Stromal cell of bone marrow (primary cell): ENCODE measurements at places on chromosomes 5 and 9.
A peak's percentile ranks its signal among the peaks of the same experiment; 100 is the strongest.

GRCh38 chr5:81786496-81786895 lies 35.6 kb upstream of the SSBP2 start:
- no peak for DNase-seq

- peak; percentile 28 for DNase-seq
Observed at GRCh38 chr9:84271531-84271900, 69.0 kb downstream of the SLC28A3 start.

GRCh38 chr9:130696139-130696650 lies 2.6 kb downstream of the EXOSC2 start:
- no peak for DNase-seq

DNA sequence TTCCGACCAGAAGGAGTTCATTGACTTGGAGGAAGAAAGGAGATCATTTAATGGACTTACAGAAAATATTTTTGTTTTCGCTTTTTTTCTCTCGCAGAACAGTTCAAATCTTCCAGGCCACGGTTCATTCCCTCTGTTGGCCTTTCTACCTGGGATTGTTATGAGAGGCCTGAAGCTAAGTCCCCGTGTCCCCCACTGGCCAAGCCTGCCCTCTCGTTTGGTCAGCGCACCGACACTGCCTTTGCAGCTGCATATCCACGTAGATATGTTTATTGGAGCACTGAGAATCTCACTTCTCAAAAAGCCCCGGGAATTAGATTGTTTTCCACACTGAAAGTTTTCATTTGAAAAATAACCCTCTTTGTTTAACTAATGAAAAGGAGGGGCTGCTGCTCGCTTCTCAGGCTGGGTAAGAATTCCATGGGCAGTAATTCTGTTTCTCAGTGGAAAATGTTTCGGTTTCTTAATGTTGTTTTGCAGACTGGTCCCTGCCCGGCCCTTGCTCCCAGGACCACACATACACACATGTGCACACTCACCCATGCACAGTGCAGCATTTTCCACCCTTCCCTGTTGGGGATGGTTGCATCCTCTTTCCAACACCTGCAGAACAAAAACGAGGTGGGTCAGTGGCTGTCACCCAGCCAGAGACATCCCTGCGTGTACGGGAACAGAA lies 655.7 kb downstream of the BNC2 start:
- DNase-seq, result no peak

GRCh38 chr5:113319256-113320053 lies 115.3 kb downstream of the TSSK1B start:
- DNase-seq, result no peak

- no peak for DNase-seq
Observed at GRCh38 chr5:148177207-148177606, 8.9 kb downstream of the SPINK14 start.

GRCh38 chr5:145668714-145669113 lies 166.4 kb downstream of the PRELID2 start:
- DNase-seq, result no peak

DNA sequence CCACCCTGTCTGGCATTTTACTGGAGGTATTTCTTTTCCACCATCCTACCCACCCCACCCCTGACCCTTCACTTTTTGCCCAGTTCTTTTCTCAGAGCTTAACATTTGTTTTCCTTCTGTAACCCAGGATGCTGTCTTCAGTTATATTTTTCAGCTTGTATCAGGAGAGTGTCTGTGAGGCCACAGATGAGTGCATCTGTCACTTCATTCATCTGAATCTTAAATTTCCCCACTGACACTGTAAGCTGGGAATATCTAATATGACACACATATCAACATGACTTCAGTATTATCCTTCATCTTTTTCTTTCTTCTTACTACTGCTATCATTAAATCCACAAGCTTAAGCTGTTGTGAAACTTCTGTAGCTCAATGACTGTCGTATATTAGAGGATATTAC lies 4.9 kb downstream of the MARCHF3 start:
- DNase-seq, result no peak

DNA sequence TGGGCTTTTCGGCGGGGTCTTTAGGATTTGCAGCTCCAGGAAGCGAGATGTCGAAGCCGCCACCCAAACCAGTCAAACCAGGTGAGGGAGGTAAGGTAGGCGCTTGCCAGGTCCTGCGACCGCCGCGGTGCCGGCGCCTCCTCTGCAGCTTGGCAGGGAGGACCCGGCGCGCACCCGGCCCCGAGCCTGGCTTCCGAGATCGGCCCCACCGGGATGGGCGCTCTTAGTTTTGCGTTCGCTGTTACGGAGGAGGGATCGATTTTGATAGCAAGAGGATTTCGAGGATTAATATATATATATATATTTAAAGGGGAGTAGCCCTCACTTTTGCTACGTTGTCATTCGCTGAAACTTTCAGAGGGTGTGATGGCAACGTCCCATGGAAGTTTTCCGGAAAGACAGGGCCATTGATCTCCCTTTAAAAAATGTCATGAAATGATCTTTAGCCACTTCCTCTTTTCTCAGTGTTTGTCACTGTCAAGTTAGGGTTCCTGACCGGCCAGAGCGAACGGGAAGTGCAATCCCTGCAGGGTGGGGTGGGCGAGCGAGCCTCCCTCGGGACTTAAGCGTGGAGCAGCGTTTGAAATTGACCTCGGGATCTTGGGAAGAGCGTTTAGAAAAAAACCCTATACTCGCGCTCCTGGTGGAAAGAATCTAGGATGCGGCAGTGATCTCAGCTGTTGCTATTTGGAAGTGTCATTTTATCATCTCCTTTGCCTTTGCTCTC lies 495 bp downstream of the OSTF1 start:
- DNase-seq, result peak; percentile 34

DNA sequence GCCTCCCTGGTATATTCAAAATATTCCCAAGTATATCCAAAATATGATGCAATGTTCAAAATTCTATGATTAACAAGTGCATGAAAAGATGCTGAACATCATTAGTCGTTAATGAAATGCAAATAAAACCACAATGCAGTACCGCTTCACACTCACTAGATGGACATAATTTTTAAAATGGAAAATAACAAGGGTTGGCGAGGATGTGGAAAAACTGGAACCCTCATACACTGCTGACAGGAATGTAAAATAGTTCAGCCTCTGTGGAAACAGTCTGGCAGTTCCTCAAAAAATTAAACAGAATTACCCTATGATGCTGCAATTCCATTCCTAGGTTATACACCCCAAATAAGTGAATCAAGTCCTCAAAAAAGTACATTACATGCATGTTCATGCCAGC lies 36.1 kb upstream of the MYOT start:
- no peak for DNase-seq

GRCh38 chr5:113162770-113163169 lies 186.2 kb downstream of the DCP2 start:
- DNase-seq, result no peak

DNA sequence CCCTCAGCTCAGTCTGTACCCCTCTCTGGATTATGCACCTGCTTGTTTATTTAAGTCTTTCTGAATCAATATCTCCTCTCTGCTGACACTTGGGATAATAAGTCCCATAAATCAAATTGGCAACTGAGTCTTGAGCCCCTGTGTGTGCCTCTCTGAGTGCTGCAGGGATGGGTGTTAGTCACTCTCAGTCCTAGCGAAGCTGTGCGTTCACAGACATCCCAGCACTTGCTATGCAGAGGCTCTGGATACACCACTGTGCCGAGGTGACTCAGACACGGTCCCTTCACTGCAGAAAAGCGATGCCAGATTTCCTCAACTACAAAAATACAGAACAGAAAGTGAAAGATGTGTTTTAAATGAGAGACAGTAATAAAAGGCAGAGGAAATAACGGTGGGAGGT lies 4.1 kb upstream of the KCNMB1 start:
- no peak for DNase-seq

DNA sequence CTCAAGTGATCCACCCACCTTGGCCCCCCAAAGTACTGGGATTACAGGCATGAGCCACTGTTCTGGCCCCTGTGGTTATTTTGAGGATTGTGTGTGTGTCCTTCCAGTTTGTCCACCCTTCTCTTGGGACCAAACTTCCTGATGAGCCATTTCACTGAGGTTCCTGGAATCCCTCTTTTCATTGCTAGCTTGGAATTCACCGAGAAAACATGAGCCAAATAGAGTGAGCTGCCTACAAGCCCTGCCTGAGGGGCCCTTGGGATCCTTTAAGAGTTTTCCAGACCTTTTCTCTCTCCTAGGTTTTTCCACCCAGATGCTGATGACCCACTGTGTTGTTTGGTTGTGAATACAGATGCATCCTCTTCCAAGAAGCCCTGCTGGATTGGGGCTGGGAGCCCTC lies 13.2 kb upstream of the KIF12 start:
- DNase-seq, result no peak

DNA sequence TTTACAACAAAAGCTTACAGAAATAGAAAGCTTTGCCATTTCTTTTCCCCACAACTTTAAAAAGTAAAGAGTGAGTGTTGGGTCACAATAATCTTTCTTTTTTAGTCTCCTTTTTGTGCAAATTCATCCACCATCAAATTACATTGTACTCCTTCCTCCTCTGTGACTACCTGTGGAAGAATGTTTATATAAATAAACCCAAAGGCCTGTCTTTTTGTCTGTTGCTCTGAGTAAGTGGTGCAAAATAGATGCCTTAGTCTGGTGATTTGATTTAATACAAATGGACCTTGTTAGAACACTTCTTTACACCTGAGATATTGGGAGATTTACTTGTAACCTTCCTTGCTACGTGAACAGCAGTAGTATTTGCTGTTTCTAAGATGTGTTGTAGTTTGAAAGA lies 53.5 kb upstream of the TAF11L2 start:
- no peak for DNase-seq

DNA sequence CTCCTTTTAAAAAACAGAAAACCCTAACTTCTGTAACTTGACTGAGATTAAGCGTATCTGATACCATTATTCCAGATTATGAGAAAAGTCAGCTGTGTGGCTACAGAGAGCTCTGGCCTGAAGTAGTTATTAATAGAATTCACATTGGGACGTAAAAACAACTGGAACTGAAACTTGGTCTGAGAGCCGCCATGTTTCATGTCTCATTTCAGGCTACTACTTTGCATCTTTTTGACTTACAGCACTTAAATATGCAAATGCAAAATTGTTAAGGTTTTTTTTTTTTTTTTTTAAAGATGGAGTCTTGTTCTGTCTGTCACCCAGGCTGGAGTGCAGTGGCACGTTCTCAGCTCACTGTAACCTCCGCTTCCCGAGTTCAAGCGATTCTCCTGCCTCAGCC lies 25.2 kb downstream of the MAP3K1 start:
- DNase-seq, result no peak

DNA sequence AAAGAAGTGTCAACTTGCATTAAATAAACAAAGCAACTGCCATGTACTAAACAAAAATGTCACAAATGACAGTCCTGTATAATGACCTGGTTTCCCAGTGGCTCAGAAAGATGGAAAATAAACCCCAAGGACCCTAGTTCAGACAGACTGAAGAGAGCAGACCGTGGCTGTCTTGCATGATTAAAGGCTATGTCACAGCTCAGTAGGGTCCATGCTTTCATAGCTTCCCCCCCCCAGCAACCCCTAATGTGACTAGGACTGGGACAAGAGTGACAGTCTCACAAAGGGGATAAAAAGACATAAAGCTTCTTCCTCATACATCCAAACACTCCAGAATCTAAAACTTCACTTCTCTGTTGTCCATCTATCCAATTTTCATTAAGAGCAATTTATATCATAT lies 113.6 kb downstream of the NR6A1 start:
- DNase-seq, result no peak

DNA sequence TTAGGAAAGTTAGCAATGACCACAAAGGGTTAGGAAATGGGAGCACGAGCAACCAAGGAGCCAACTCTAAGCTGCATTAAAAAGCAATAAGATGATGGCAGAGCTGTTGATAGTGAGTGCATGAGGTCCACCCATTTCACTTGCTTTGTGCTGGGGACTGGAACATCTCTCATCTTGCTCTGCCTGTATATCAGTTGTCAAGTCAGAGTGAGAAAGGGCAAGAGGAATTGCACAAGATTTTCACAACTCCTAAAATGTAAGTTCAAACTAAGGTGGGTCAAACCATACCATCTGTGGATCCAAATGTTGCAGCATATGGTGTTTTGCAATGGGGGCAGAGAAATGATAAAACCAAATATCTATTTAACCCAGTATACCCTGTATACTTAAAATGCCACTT lies 2.8 kb upstream of the ESM1 start:
- DNase-seq, result no peak

DNA sequence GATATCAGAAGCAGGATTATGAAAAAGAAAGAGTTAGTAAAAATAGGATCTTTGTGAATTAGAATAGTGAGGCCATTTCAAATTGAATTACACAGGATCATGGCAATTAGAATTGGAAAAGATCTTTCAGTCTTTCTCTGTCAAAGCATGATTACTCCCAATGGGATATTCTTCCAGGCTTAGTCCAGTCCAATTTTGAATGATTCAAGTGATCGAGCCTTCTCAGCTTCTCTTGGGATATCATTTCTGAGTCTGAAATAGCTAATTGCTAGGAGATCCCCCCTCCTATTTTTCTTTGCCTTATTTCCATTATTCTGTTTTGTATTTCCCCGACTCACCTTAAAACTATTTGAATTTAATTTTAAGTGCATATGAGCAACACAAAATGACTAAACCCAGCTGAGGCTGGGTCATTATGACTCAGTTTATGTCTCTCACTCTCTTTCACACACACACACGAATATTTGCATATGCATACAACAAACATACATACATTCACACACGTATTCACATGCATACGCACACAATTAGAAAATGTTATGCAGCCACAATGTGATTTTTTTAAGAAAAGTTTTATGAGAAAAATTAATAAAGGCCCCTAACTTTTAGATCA lies 34.8 kb upstream of the EFNA5 start:
- peak; percentile 46 for DNase-seq

GRCh38 chr5:138263581-138263980 lies 10.8 kb downstream of the GFRA3 start:
- no peak for DNase-seq

GRCh38 chr5:36417221-36417620 lies 115.5 kb upstream of the RANBP3L start:
- DNase-seq, result no peak

DNA sequence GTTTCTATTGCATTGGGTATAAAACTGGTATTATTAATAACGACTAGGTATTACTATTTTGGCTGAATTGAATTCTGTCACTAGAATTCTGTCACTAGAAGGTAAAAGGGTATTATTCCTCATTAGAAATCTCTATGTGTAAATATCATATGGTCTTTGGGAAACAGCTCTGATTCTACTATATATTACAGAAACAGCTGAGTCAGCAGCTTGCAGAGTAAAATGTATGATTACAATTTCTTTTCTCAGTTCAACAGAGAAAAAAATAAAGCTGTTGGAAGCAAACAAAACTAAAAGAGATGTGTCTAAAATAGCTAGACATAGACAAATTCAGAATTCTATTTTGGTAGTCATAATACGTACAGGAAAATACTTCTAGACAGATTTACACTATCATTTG lies 48.5 kb downstream of the HAPLN1 start:
- no peak for DNase-seq

DNA sequence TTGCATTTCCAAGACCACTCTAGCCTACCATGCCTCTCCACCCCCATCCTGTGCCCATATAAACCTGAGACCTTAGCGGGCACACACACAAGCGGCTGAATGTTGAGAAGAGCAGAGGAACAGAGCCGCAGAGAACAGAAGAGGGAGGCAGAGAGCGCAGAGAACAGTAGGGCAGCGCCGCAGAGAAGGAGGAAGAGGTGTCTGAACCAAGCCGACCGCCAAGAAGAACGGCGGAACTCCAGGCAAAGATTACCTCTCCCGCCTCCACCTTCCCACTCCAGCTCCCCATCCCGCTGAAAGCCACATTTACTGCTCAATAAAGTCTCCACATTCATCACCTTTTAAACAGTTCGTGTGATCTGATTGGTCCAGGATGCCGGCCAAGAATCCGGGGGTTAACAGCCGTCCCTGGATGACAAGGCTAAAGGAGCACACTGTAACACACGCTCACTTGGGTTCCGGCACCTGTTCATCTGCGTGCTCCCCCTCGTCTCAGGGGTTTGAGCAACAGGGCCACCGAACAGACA lies 33.2 kb downstream of the GRIN3A start:
- DNase-seq, result no peak
